ENCODE measurements at places on chromosomes 3 and 15.

- DNase-seq: no peak
Observed at GRCh38 chr15:85625166-85625830, 169.4 kb downstream of the KLHL25 start.

- no peak for DNase-seq
Observed at GRCh38 chr3:58023531-58023930, 15.3 kb downstream of the FLNB start.

- no peak for DNase-seq
Observed at GRCh38 chr3:44969154-44969827, 6.7 kb downstream of the ZDHHC3 start.

DNA sequence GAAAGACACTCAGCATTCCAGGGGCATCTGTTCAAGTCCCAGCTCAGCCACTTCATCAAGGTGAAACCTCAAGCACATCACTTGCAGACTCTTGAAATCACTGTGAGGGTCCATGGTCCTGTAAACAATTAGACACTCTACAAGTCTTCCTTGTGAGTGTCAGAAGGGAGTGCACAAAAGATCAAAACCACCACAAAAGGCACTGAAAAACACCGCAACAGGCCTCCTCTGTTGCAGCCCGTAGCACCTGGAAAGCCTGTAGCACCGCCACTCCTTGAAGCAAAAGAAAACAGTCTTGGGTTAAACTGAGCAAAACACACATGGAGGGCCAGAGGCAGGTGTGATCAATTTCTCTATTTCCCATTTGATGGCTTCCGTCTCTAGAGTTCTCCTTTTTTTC lies 63.8 kb upstream of the SNRK start:
- no peak for DNase-seq

DNA sequence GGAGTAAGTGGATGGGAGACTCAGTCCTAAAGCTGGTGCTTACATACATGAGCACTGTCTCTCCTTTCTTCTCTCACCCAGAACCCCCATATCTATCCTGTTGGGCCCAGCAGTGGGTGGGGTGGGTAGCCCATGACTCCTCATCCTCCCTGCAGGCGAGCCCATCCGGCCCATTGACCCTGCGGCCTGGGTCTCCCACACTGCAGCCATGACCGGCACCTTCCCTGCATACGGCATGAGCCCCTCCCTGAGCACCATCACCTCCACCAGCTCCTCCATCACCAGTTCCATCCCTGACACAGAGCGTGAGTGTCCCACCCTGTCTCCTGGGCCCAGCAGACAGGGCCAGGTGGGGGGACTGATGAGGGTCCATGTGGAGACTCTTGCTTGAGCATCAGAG lies 8.0 kb upstream of the AP2M1 start:
- DNase-seq: no peak

DNA sequence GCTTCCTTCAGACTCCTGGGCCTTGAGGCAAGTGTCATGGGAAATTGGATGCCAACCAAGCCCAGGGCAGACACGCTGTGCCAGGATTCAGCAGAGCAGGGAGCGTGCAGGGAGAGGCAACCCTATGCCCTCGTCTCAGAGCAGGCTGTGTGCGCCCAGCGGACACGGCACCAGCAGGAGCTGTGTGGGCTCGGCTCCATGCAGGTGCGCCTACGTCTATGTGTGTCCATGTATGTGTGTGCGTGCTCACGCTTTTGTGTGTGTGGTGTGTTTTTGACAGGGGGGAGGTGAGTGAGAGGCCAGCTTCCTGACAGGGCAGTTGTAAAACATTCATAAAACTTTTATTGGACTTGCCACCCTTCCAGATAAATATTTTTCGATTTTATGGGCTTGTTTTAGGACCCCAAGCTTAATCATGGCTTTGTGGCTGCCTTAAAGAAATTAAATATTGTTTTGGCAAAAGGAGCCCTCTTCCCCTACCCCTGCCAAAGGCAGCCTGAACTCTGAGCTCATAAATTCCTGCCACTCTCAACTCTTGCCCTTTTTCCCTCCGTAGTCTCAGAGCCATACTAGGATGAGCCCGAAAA lies 84.4 kb downstream of the DNAJB8 start:
- no peak for DNase-seq

- peak; percentile 83 for DNase-seq
Observed at GRCh38 chr3:116155841-116156240, 289.4 kb downstream of the LSAMP start.

GRCh38 chr3:181712553-181713279 lies 991 bp downstream of the SOX2 start:
- DNase-seq: peak; percentile 51

DNA sequence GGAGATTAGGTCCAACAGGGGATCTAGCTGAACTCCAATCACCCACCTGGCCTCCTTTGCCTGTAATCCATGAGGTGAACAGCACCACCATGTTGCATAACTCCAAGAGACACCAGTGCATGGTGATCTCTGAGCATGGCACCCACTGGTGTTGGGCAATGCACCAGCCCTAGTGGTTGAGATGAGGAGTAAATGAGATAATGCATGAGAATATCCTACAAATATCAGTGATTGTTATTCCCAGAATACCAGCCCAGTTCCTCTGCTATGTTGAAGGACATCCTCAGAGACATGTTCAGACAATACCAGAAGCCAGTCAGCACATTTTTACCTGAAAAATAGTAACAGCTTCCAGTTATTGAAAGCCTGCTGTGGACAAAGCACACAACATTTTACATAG lies 14.7 kb downstream of the GALNT15 start:
- DNase-seq: no peak

DNA sequence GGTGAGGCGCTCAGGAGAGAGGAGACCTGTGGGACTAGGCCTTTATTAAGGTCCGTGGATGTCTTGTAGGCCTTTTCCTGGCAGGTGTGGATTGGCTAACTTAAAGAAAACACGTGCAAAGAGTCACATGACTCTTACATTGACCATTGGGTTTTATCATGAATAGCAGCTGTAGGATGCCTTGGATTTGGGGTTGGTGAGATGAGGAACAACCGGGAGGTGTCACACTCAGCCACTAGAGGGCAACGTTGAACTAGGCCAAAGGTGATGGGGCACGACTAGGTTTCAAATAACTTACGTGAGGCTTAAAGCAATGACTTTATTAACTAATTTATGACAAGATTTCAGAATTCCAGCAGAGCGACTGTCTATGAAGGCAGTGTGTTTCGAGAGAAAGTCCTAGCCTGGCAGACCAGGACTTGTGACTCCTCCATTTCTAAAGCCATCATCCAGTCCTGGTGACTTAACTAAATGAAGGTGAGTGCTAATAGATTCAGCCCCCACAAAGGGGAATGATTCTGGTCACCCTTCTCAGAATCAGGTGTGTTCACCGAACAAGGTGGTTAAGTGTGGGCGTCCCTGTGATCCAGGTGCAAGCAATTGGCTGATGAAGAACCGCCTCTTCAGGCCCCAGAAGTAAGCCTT lies 345.6 kb downstream of the MCTP2 start:
- DNase-seq: no peak

- no peak for DNase-seq
Observed at GRCh38 chr3:36688815-36689214, 75.5 kb downstream of the DCLK3 start.

GRCh38 chr15:55357774-55358173 lies 38.8 kb downstream of the PIGB start:
- no peak for DNase-seq

GRCh38 chr3:15535732-15536131 lies 14.2 kb upstream of the COLQ start:
- no peak for DNase-seq

GRCh38 chr15:90143166-90143655 lies 40.9 kb upstream of the IDH2 start:
- peak; percentile 57 for DNase-seq

DNA sequence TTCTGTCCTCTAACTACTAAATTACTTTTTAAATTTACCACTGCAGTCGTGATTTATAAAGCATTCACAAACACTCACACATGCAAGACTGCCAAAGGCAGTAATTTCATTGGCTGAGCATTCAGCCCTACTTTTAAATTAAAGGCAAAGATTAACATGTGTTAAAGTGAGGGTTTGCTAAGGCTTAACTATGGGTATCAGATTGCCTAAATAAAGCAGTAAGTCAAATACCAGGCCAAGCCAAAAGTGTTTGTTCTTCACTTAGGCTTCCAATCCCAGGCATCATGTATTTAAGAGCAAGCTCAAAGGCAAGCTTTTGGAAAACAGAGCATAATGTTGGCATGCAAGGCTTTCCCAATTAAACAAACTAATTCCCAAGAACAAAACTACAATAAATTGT lies 187.3 kb downstream of the SUCNR1 start:
- DNase-seq: no peak

DNA sequence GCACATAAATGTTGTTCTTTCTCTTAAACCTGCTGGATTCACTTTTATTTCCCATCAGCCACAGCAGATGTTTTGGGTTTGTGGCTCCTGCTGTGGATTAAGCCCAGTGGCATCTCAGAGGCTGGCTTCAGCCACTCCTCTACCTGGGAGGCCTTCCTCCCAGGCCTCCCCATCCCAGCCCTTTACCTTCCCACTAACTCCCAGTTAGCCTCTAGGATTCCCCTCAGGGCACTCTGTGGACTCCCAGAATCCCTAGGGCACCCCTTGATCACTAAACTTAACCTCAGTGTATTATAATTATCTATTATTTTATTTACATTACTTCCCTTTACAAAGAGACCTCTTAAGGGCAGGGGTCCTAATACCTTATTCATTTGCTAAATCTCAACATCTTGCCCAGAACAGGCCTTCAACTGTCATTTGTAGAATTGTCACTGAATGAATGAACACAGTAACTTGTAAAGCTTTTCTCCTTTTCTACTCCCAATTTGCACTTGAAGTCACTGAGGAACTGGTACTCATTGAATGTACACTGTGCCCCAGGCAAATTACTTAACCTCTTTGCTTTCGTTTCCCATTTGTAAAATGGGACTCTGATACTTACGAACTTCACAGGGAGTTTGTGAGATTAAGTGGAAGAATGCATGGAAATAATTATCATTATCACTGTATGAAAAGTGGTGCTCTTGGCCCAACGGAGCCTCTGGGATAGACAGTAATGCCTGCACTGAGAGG lies 8.3 kb downstream of the CCDC13 start:
- no peak for DNase-seq

DNA sequence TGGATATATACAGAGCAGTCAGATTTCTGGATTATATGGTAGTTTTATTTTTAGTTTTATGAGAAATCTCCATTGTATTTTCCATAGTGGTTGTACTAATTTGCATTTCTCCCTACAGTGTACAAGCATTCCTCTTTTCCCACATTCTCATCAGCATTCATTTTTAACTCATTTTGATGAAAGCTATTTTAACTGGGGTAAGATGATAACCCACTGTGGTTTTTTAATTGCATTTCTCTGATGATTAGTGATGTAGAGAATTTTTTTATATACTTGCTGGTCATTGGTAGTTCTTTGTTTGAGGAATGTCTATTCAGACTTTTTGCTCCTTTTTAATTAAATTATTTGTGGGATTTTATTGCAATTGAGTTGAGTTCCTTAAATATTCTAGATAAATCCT lies 903.6 kb downstream of the DIPK2A start:
- DNase-seq: no peak

- DNase-seq: no peak
Observed at GRCh38 chr3:140007081-140007480, 72.1 kb downstream of the CLSTN2 start.

- no peak for DNase-seq
Observed at GRCh38 chr3:116059421-116060096, 385.7 kb downstream of the LSAMP start.

DNA sequence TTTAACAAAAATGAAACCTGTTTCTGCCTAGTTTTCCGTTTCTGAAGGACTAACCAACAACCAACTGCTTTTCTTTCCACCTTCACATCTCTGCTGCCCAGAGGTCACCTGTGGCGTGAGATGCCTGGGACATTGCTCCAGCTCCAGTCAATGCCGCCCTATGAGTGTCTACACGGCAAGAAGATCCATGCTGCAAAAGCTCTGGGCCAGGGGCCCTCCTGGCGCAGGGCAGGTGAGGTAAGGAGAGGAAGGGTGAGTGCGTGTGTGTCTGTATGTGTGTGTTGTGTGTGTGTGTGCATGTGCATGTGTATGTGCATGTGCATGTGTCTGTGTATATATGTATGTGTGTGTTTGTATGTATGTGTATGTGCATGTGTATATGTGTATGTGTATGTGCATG lies 131.4 kb downstream of the NSMCE3 start:
- no peak for DNase-seq

GRCh38 chr3:123287962-123288302 lies 86.2 kb downstream of the SEC22A start:
- DNase-seq: no peak

- DNase-seq: no peak
Observed at GRCh38 chr3:56119575-56120349, 348.5 kb downstream of the ERC2 start.

DNA sequence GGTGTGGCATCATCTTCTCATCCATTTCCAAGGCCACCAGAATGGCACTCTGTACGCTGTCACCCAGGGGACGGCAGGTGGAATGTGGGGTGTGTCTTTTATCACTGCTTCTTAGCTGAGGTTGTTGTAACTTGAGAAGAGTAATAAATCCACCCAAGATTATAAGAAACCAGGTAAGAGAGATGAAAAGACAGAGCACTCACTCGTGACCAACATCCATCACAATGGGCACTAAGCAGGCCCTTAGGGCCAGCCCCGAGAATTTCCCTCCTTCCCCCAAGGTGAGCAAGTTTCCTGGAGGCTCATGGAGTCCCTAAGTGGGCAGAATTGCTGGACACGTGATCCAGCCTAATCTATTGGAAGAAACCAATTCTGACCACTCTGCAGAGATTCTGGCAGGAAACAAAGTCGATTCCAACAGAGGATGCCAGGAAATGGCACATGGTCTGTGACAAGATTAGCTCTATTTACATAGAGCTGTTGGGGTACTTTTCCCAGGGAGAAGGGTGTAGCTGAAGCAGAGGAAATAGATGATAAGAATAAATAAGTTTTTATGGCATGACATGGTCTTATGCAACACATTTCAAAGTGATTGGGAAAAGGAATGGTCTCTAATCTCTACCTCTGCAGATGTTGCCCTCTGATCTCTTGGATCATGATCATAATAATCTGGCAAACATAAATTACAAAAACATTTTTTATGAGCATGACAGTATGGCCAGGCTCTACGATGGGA lies 22.5 kb downstream of the SLC6A20 start:
- no peak for DNase-seq

- DNase-seq: no peak
Observed at GRCh38 chr3:32037932-32038267, 56.4 kb downstream of the ZNF860 start.

DNA sequence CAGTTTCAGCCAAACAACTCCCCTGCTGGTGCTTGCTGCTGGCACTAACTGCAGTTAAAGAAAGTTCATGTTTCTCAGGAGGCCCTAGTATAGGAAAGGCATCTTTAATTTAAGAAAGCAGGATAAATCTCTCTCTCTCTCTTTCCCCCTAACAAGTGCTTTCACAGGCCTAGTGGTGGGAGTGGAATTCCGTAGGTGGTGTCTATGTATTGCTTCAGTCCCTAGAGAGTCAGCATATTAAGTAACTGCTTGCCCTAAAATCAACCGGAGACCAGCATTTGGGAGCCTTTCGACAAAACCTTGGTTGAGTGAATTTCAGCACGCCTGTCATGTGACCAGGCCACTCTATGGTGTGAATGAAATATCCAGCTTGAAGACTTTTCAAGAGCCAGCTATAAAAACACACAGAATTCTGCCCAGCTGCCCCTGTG lies 169.2 kb upstream of the TGFBR2 start:
- no peak for DNase-seq
